ENCODE measurements at places on chromosomes 2 and 18. TPM values are rescaled to one million over a fixed set of nuclear protein-coding genes. Genes with fewer than 3 reads are reported as not detected.

VPS4B gene
- total RNA-seq = 46.6 TPM

ALLC gene
- not detected for total RNA-seq

- no peak for DNase-seq
These were observed 20.9 kb upstream of the TEX44 start for GRCh38 chr2:231571661-231572191.

GBX2 gene
- total RNA-seq = not detected

- no peak for DNase-seq
These were observed 80.4 kb upstream of the RMP24 start for GRCh38 chr18:35892118-35892517.

Data from skin of body (tissue), 3 donors.